ENCODE measurements at places on chromosomes 7 and 10. TPM values are rescaled to one million over a fixed set of nuclear protein-coding genes. Genes with fewer than 3 reads are reported as not detected.

Gene H2BK1
- not detected for polyA plus RNA-seq

Gene INA
- polyA plus RNA-seq = 0.04 TPM

Gene PIK3AP1
- polyA plus RNA-seq = 1.8 TPM

Gene PKD1L1
- polyA plus RNA-seq = 1.3 TPM

Gene MRC1
- 3.1 TPM for polyA plus RNA-seq

Data from heart left ventricle (tissue), 16 donors.